ENCODE measurements at places on chromosomes 2 and 18.
A peak's percentile ranks its signal among the peaks of the same experiment; 100 is the strongest.

GRCh38 chr2:53964987-53965687, 5.7 kb downstream of the PSME4 start:
- no peak for DNase-seq

GRCh38 chr2:161077367-161078210, 82.6 kb upstream of the TANK start:
- peak; percentile 98 for DNase-seq

GRCh38 chr2:33497221-33497650, 20.8 kb downstream of the RASGRP3 start:
- DNase-seq: peak; percentile 47

- DNase-seq: no peak
These were observed 130.9 kb upstream of the GLI2 start for GRCh38 chr2:120604767-120605166.
